Epithelial cell of umbilical artery (primary cell): ENCODE measurements at places on chromosomes 6 and 20. TPM values are rescaled to one million over a fixed set of nuclear protein-coding genes. Genes with fewer than 3 reads are reported as not detected.

The OTOR gene
- not detected in 2 replicates for total RNA-seq

The PLA2G7 gene
- not detected in 2 replicates for total RNA-seq

The LIN28B gene
- total RNA-seq: under 0.01 TPM in 1 of 2 replicates, not detected in the other

The SYCP2 gene
- total RNA-seq: 0.30 and 0.32 TPM in 2 replicates

The INSM1 gene
- total RNA-seq: not detected in 2 replicates

The NRSN1 gene
- not detected in 2 replicates for total RNA-seq

The RPN2 gene
- 229 and 233 TPM in 2 replicates for total RNA-seq

The ADAM33 gene
- total RNA-seq: 0.32 and 0.76 TPM in 2 replicates

The VWA7 gene
- total RNA-seq: not detected in 2 replicates

The ELOVL2 gene
- not detected in 2 replicates for total RNA-seq

The RNF144B gene
- 103 and 269 TPM in 2 replicates for total RNA-seq

The KLHDC3 gene
- total RNA-seq: 129 and 140 TPM in 2 replicates

The SLC44A4 gene
- total RNA-seq: 0.15 and 0.32 TPM in 2 replicates

The THBS2 gene
- 3.6 and 6.5 TPM in 2 replicates for total RNA-seq

The PKIB gene
- 0.76 and 0.97 TPM in 2 replicates for total RNA-seq

The ZNF217 gene
- 16.6 and 19.0 TPM in 2 replicates for total RNA-seq

The RCAN2 gene
- 0.32 TPM in 1 of 2 replicates, not detected in the other for total RNA-seq

The OR2H2 gene
- total RNA-seq: not detected in 2 replicates

The HLA-DQB2 gene
- total RNA-seq: not detected in 2 replicates

The HTR1B gene
- 17.9 and 42.6 TPM in 2 replicates for total RNA-seq

The RAD21L1 gene
- 0.15 TPM in 1 of 2 replicates, not detected in the other for total RNA-seq

The C20orf96 gene
- 1.6 and 4.7 TPM in 2 replicates for total RNA-seq

The PKIG gene
- 194 and 363 TPM in 2 replicates for total RNA-seq

The SNX9 gene
- total RNA-seq: 33.6 and 40.0 TPM in 2 replicates

The RSPO3 gene
- 5.8 and 6.1 TPM in 2 replicates for total RNA-seq
